M059J (cell line): ENCODE measurements at places on chromosomes 1 and 21.
A peak's percentile ranks its signal among the peaks of the same experiment; 100 is the strongest.

- DNase-seq, result no peak
Measured at GRCh38 chr1:54327386-54328065, 78.7 kb downstream of the SSBP3 start.

GRCh38 chr1:42981871-42982270, 23.2 kb upstream of the SLC2A1 start:
- no peak for DNase-seq

- no peak for DNase-seq
Measured at GRCh38 chr1:56811331-56811730, 7.9 kb downstream of the FYB2 start.

DNA sequence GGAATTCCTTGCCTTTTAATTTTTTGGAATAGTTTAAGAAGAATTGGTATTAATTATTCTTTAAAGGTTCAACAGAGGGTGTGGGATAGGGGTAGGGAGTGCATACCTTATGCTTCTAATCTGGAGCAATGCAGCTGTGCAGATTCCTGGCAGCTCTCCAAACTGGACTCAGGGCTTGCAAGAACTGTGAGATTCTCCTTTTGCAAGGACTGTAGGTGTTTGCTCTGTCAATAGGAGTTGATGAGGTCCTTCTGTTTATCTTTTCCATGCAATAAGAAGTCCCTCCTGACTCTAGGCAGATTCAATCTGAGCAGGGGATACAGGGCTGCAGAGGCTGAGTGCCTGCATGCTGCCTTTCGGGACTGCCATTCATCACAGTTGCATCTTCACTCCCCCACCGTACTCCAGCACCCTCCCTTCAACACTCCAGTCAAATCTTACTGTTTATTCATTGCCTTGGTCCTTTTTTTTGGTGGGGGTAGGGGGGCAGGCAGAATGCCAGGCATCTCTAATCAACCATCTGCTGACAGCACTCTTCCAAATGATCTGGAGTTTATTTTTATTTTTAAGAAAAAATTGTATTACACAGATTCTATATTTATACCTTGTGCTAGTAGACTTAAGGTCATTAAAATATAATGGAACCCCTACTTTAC, 122.3 kb downstream of the DISC1 start:
- no peak for DNase-seq

DNA sequence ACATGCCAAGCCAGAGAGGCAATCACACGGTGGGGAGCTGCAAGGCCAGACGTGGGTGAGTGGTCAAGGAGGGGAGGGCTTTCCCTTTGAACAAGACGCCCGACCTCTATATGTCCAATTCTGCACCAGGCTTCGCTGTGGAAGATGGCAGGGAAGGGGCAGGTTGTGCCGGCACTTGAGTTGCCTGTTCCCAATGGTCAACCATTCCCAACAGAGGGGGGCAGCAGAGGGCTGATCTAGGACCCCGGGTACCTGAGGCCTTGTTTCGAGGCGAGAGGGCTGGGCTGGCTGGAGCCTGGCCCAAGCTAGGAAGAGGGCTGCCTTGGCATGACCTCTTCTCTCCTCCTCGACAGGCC, 64.9 kb downstream of the TMEM53 start:
- DNase-seq, result peak; percentile 64

DNA sequence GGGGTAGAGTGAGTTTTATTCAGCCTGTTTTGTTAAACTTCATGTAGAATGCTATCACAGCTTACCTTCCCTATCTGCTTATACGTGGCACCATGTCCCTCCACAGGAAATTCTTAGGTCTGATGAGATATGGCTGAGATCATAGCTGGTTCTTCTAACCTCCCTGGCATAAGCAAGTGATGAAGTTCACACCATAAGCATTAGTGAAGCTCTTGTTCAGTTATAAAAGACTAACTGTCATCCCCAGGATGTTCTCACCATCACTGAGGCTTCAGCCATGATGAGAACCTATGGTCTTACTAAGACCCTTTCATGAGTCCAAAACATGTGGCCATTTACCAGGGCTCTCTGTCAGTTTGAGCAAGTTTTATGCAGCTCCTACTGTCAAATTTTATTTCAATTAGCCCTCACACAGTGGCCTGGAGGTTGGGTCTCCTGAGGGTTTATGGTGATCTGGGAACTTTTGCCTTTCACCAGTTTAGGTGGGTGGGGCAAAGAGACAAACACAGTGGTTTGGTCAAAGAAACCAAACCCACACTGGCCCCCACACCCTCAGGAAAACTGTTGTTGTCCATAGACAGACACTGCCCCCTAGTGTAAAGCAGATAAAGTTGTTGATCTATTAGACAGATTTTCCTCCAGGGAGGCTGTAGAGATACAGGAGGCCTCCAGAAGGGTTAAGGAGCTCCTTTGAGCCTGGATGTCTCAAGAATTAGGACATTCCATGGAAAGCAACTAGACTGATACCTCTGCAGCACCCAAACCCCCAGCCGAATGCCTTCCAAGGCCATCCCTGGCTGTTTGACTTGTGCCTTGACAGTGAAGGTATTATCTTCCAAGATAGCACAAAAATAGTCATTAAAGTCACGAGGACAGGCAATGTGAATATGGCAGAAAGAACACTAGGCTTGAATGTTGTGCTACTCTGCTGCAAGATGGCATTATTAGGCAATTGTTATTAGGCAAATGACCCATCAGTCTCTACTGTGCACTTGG, 5.0 kb downstream of the SLC22A15 start:
- DNase-seq, result peak; percentile 50

DNA sequence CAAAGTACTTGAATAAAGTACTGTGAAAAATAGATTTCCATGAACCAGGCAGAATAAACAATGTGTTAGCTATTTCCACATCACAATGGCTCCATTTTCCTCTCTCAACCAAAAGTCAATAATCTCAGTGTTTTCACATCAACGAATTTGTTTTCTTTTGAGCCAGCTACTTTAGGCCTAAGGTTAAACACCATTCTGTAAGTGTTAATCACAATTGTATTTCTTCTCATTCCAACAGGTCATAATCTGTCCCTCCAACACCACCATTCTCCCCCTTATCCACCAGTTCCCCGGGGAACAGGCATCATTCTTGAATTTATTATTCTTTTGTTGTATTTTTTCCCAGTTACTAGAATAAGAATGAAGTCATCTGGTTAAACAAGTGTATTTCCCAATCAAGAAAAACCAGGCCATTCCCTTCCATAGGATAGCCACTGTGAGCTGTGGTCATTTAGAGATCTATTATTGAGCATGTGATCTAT, 66.2 kb upstream of the PALMD start:
- DNase-seq, result no peak

DNA sequence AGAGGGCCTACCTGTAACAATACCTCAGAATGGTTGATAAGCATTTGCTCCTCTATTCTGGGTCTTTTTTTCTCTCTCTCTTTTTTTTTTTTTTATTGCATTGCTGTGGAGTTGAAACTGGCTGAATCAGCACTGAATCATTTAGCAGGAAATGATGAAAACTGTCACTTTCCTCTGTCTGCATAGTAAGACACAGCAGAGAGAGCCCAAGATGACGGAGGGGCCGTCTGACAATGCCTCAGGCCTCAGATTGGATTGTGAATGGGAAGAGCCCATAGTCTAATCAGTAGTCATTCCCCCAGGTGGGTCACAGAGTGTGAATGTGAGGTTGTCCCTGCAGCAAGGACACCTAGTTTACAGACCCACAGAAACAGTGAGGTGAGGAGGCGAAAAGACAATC, 193.2 kb upstream of the PLXNA2 start:
- DNase-seq, result peak; percentile 81

DNA sequence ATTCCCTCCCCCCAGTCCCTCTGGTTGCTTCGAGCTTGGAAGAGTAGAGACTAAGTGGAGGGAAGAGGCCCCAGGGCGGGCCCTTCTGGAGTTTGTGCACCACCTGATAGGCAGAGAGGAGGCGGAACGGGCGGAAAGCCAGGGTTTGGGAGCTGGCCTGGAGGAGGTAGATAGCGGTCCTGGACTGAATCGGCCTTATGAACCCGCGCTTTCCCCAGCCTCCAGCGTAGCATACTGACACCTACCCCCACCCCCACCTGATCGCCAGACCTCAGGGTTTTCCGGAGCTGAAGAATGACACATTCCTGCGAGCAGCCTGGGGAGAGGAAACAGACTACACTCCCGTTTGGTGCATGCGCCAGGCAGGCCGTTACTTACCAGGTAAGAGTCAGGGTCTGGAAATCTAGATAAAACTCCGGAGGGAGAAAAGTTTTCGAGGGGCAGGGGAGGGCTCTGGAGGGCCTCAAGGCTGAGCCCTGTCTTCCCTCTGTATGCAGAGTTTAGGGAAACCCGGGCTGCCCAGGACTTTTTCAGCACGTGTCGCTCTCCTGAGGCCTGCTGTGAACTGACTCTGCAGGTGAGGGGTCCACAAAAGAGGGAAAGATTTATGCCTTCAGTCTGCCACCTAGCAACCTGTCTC, 705 bp downstream of the UROD start:
- peak; percentile 90 for DNase-seq

- peak; percentile 5 for DNase-seq
Measured at GRCh38 chr1:163561580-163562295, 240.0 kb downstream of the NUF2 start.

- peak; percentile 29 for DNase-seq
Measured at GRCh38 chr1:33512226-33513011, 40.0 kb downstream of the ZSCAN20 start.

DNA sequence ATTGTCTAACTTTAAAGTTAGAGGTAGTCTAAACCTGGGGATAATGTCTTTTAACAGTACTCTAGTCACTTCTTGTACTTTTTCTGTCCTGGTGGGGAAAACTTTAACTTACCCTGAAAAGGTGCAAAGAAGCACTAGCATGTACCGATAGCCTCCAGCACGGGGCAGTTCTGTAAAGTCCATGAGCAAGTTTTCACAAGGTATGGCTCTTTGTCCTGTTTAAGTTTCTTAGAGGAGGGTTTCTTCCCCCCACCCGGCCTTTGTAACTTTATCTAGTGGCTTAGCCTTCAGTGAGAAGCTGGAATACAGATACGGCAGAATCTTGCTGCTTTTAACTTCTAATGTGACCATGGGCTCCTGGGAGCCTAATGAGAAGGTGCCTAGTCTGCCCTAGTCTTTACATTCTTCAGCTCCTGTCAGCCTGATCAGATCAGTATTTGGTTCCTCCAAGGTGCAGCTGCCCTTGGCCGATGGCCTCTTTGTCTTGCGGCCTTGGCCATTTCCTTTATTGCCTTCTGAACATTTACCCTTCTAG, 39.8 kb upstream of the CFAP126 start:
- DNase-seq, result no peak

GRCh38 chr1:115973154-115973553, 3.2 kb upstream of the SLC22A15 start:
- no peak for DNase-seq

DNA sequence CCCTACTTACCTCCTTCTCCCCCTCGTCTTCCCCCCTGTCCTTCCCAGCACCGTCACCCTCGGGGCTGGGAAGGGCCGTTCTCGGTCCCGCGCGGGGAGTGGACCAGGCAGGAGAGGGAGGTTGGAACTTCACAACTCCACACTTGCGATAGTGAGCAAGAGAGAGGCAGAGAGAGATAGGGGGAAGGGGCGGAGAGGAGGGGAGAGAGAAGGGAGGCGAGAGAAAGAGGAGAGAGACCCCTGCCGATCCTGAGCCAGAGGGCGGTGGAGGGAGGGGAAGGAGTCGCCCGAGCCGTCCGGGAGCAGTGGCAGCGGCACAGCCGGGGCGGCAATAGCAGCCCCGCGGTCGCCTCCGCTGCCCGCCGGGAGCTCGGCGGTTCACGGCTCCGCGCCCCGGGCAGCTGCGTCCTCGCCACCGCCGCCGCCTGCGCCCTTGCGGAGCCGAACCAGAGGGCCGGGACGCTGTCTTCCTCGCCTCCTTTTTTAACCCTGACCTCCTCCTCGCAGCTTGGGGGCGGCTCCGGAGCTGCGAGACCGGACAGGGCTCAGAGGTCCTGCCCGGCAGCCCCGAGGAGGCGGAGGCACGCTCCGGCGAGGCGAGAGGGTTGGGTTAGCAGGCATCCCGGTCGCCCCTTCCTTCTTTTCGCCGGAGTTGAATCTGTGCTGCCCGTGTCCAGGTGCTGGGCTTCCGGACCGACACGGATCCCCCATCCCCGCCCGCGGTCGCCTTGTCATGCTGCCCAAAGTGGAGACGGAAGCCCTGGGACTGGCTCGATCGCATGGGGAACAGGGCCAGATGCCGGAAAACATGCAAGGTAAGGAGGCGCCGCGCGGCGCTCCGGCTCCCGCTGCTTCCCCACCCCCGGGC, 11.7 kb downstream of the NR5A2 start:
- peak; percentile 60 for DNase-seq

DNA sequence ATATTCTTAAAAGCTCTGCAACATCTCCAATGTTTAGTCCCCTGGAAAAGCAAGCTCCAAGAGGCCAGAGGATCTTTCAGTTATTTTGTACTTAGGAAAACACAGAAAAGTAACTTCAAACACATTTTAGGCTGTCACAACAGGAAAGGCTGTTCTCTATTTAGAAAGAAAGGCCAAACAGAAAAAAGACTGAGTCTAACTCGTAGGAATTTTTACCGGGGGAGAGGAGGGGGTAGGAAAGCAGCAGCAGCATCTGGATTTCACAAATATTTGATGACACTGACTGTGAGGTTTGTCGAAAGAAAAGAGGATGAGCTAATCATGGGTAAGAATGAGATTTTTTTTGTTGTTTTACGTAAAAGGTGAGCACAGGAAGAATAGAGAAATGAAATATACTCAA, 107.1 kb downstream of the EIF4G3 start:
- DNase-seq, result no peak

- DNase-seq, result no peak
Measured at GRCh38 chr1:157197906-157198435, 59.8 kb upstream of the ETV3 start.

GRCh38 chr1:108897865-108898720, 21.3 kb downstream of the GPSM2 start:
- DNase-seq, result peak; percentile 71

DNA sequence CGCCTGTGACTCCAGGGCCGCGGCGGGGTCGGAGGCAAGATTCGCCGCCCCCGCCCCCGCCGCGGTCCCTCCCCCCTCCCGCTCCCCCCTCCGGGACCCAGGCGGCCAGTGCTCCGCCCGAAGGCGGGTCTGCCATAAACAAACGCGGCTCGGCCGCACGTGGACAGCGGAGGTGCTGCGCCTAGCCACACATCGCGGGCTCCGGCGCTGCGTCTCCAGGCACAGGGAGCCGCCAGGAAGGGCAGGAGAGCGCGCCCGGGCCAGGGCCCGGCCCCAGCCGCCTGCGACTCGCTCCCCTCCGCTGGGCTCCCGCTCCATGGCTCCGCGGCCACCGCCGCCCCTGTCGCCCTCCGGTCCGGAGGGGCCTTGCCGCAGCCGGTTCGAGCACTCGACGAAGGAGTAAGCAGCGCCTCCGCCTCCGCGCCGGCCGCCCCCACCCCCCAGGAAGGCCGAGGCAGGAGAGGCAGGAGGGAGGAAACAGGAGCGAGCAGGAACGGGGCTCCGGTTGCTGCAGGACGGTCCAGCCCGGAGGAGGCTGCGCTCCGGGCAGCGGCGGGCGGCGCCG, at the start of gene SIM2:
SIM2 (plus strand) TSS at position 135 of the 565 bp plus-strand sequence. CDS start 632 bp downstream, outside the sequence.
- DNase-seq, result peak; percentile 66

GRCh38 chr1:113593550-113594297, 165.6 kb downstream of the PHTF1 start:
- peak; percentile 8 for DNase-seq

DNA sequence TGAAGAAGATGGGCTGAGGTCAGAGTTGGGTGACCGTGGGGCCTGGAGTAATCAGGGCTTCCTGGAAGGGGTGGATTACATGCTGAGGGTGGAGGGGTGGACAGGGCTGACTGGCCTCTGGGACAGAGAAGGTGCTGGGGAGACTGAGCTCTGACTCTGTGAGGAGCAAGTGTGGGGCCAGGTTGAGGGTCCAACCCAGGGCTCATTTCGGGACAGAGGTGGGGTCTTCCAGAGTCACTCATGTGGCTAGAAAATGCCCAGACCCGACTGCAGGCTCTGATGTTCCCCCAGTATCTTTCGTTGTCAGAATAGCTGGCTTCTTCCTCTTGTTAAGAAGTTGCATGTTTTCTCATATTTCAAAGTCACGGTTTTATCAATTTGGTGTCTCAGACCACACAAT, 311.8 kb downstream of the PTPRU start:
- no peak for DNase-seq
